Foreskin melanocyte (primary cell): ENCODE measurements at places on chromosomes 16 and 17.

- no peak for DNase-seq
Measured at GRCh38 chr17:82092094-82092586, 5.9 kb downstream of the FASN start.

GRCh38 chr16:70706948-70707465, 21.2 kb upstream of the MTSS2 start:
- peak; percentile 98 for DNase-seq

DNA sequence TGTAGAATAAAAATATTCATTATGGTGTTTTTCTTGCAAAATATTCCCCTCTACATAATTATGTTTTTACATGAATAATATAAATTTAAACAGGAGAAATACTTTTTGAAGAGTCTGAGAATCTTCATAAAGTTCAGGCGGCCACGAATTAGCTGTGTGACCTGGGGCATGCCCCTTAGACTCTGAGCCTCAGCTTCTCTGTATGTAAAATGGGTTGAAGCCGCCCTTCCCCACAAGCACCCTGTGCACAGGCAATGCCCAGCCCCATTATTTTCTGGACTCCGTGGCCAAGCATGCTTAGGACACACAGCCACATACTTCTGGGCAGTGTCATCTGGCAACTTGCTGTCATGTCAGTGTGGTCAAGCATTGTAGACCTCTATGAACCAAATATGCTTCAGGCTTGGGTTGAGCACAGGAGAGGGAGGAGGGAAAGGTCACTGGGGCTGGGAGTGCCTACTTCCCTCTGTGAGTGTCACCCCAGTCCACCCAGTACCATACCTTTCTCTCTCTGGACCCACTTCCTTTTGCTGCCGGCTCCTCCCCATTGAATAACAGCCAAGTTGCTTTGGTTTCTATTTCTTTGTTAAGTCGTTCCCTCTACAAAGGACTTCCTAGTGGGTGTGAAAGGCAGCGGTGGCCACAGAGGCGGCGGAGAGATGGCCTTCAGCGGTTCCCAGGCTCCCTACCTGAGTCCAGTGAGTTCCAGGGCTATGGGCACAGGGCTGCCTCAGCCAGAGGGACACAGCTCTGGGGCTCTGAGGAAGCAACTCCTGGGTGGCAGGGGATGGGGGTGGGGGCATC, at the start of gene LGALS9:
Gene LGALS9 (plus strand): TSS at position 582 of the 804 bp plus-strand sequence. CDS start 78 bp downstream, at position 660.
- DNase-seq = no peak

DNA sequence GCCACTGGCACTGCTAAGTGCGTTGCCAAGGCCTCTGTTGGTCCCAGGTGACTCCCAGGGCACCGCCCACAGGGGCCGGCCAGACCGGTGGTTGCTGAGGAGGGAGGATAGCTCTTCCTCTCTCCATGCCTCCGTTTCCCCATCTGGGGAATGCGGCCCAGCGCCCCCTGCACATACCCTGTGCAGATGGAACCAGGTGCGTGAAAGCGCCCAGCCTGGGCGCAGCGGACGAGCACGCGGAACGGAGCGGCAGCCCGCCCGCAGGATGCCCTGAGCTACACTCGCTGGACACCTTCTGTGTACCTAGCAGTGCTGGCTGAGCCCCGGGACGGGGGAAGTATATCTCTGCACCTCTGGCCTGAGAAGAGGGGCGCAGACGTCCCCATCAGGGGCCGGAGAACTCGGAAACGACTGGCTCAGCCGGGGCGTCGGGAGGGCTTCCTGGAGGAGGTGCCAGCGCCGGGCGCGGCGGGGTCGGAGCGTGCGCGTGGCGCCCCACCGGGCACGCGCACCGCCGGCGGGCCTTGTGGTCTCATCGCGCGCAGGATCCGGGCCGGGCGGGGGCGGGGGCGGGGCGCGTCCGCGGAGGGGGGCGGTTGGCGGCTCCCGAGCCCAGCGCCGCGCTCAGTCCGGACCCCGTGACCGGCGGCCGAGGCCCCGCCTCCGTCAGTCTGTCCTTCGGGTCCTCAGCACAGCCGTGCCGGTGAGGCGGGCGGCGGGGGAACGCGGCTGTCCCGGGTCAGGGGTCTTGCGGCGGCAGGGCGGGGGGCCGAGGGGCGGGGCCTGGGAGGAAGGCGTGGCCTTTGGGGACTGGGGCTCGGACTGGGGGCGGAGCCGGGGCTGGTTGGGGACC, at the start of the genes CCDC78 and HAGHL:
Gene CCDC78 (minus strand): TSS at position 6 of the 853 bp plus-strand sequence. CDS start 76 bp downstream, outside the sequence.
Gene HAGHL (plus strand): TSS at position 669 of the 853 bp plus-strand sequence. CDS start 404 bp downstream, outside the sequence.
- no peak for DNase-seq

GRCh38 chr16:81158964-81159363, 62.8 kb upstream of the GCSH start:
- no peak for DNase-seq

- DNase-seq = no peak
Measured at GRCh38 chr16:1293921-1294656, 15.3 kb upstream of the UBE2I start.

DNA sequence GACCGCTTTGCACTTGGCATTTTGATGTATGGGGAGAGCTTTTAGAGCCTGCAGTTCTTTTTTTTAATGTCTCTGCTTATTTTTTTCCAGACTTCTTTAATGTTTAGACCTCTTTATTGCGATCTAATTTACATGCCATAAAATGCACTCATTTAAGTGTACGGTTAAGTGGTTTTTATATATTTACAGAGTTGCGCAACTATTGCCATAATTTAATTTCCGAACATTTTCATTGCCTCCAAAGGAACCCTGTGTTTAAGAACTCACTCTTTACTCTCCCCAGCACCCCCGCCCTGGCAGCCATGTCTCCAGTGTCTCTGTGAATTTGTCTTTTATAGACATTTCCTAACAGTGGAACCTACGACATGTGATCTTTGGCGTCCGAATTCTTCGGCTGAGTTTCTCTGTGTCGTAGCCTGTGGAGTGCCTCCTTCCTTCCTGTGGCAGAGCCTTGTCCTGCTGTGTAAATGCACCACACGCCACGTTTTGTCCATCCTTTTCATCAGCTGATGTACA, 24.0 kb downstream of the ZNF750 start:
- no peak for DNase-seq

DNA sequence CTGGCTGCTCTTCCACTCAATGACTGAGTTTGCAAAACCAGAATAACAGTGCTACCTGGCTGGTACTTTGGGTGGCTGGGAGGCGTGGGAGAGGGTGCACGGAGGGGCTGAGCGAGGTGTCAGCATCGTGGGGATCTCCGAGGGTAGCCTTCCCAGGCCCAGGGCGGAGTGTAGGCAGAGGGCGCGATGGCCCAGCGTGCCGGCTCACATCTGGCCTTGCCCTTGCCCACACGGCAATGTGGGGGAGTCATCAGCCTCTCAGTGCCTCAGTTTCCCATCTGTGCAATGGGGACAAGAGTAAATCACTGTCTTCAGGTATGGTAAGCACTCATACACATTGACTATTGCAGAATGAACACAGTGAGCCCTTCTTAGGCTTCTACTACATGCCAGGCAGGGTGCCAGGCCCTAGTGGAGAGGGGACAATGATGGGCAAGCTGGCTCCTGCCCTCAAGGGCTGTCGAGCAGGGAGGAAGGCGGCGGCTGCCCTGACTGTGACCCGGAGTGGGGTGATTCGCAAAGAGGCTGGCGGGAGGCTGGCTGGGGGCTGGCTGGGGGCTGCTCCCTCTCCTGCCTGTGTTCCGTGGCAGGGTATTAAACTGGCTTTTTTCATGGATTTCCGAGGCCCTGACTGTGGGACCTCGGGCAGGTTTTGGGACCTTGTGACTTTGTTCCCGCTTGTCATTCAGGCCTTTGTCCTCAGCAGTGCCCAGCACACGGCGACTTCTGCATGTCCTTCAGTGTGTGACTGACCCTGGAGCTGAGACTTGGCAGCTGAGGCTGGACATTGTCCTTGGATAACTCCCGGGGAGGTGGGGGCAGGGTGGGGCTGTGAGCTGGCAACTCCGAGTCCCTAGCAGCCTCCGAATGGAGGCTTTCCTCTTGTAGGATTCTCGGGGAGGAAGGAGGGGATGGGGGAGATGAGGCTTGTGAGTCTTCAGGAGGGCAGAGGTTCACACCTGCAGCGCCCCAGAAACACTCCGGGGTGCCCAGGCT, 243.1 kb downstream of the SEC14L1 start:
- DNase-seq = no peak

GRCh38 chr16:85674828-85675227, 13.9 kb downstream of the GINS2 start:
- DNase-seq = no peak

GRCh38 chr16:56275801-56276200, 84.5 kb downstream of the GNAO1 start:
- no peak for DNase-seq

DNA sequence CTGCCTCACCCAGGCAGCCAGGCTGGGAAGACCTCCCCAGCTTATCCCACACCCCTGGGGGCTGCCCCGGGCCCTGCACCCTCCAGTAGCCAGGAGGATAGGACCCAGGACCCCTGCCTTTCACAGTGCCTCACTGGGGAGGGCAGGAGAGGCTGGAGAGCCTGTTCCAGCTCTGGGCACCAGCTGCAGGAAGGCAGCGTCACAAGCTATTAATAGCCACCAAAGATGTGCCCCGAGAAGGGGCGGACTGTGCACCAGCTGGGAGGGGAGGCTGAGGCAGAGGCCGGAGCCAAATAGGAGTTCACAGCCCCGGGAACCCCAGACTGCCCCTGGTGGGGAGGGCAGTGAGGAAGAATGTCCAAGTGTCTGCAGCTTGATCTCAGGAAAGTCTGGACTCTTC, 8.8 kb downstream of the SBK1 start:
- no peak for DNase-seq

- no peak for DNase-seq
Measured at GRCh38 chr16:28923652-28924398, 1.2 kb downstream of the RABEP2 start.

DNA sequence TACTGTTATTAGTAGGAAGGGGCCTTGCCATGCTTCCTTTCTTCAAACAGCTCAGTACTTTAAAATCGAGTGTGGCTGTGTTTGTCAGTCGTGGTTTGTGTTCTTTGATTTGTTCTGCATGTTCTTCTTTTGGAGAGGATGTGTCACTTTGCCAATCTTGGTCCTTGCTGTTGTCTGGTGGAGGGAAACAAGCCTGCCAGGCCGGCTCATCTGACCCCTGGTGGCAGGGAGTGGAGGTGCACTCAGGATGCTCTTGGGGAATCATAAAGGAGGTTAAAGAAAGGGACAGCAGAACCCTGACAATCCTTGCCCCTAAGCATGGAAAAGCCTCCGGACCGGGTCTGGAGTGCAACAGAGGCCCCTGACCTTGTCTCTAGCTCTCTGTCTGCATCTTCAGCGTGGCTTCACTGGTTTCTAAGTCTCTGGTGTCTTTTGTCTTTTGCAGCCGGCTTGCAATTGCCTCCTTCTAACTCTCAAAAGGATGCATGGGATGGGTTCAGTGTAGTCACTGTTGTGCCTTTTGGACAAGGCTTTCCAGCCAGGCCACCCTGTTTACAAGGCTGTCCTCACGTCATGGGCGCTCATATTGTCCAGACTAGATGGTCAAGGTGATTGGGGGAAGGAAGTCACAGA, 135.8 kb downstream of the WWOX start:
- peak; percentile 51 for DNase-seq

- DNase-seq = no peak
Measured at GRCh38 chr16:85483424-85483823, 129.7 kb upstream of the GSE1 start.

DNA sequence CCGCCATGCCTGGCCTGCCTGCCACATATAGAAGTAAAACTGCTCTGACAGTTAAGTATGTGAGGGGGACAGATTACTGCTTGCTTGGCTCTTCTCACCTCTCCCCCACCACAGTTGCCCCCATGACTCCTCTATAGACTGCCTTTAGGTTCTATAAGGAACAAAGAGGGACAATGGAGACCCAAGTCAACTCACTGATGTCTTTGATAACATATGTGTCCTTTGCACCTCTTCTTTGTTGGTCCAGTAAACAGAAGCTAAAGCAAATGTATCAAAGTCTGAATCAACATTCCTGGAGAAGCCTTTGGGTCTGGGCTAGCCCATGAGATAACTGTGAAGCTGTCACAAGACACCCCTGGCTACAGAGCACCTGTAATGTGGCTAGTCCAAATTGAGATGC, 27.1 kb downstream of the NUDT7 start:
- DNase-seq = no peak

GRCh38 chr16:14522671-14523070, 107.4 kb downstream of the PARN start:
- no peak for DNase-seq

DNA sequence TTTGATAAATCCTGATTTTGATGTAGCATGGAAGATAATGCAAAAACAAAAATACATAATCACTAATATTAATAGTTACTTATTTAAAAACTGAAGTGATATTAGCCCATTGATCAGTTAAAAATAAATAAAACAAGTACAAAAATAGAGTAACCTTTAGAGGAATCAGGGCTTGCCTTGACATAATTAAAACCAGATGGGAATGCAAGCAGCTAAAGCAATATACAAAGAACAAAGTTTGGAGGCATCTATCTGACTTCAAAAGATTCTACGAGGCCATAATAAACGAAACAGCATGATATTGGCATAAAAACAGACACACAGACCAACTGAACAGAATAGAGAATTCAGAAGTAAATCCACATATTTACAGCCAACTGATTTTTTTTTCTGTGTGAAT, 15.0 kb upstream of the HEATR3 start:
- DNase-seq = no peak

- peak; percentile 11 for DNase-seq
Measured at GRCh38 chr17:80441133-80441578, 26.2 kb downstream of the ENDOV start.

DNA sequence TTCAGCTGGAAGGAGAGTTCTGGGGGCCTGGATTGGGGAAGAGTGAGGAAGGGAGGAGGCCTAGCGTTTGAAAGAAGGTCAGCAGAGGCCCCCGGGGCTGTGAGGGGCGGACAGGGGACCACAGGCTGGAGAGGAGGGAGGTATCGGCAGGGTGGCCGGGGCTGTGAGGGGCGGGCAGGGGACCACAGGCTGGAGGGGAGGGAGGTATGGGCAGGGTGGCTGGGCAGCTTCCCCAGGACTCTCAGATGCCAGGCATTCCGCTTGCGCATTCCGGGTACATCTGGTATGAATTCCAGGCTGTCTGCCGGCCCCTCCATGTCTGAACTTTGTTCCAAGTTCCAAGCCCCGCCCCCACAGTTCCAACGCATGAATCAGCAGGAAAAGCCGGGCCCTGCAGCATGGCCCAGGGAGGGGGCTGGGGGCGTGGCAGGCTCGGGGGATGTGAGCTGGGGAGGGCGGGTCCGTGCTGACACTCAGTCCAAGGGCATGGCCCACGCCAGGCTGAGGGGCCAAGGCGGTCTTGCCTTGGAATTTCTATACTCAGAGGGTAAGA, 4.3 kb upstream of the TLCD2 start:
- DNase-seq = peak; percentile 87

DNA sequence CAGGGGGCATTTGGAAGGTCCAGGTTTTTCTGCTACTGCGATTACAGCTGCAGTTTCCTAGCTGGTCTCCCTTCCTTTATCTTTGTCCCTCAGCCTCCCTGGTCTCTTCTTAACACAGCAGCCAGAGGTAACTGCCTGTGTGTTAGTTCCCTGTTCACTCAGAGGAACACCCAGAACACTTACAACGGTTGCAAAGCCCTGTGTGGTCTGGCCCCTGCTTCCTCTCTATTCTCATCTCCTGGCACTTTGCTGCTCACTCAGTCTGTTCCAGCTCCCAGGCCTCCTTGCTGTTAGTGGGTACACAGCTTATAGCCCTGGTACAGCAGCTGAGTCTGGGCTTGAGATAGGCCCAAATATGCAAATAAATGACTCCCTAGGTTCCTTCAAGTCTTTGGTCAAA, 16.4 kb downstream of the NTN1 start:
- DNase-seq = no peak

GRCh38 chr16:48609652-48610029, 339 bp downstream of the N4BP1 start:
- DNase-seq = no peak

- DNase-seq = peak; percentile 12
Measured at GRCh38 chr16:23509782-23510163, 521 bp downstream of the GGA2 start.
